ENCODE measurements at places on chromosomes 11 and 22.

DNA sequence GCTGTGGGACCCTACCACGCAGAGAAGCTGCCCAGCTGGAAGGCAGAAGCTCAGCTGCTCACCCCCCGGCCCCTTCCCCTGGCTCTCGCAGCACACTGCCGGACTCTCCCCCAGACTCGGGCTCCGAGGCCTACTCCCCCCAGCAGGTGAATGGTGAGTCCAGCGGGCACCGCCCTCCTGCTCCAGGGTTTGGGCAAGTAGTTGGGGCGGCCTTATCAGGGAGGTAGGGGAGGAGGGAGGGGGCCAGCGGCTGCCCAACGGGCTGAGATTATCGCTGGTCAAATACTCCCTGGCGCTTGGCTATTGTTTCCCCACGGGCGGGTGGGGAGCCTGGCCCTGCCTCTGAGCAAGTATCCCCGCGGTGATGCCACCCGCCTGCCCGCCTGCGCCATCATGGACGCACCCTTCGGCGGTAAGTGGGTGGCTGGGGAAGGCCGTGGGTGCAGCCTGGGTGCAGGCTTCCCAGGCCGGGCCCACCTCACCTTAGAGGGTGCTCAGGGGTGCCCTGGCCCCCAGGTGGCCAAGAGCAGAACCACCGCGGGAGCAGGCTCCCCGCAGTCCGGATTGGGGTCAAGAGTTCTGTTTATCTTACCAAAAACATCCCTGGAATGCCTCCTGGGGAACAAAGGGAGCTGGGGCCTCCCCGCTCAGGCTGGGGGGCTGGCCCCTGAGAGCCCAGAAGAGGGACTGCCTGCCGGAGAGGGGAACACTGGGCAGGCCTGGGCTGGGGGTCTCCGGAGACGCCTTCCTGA is 16.9 kb downstream of the MYRF start:
- no peak for DNase-seq

DNA sequence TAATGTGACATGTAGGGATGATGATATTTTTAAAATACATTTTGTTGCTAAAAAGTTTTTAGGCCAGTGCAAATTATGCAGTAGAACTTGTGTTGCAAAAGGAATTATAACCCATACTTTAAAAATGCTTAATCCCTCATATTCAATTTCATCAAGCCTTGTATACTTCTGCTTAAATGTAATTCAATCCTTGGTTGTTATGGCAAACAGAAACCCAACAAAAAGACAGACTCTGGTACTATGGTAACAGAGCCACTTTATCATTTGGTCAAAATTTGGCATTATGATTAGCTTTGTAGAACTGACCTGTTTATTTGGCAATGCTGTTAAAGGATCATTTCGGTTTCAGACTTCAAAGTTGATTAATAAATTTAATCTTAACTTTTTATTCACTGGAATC is 284.8 kb downstream of the TMEM135 start:
- DNase-seq = no peak

GRCh38 chr22:39529487-39529851 is 3.1 kb downstream of the RPS19BP1 start:
- no peak for DNase-seq

DNA sequence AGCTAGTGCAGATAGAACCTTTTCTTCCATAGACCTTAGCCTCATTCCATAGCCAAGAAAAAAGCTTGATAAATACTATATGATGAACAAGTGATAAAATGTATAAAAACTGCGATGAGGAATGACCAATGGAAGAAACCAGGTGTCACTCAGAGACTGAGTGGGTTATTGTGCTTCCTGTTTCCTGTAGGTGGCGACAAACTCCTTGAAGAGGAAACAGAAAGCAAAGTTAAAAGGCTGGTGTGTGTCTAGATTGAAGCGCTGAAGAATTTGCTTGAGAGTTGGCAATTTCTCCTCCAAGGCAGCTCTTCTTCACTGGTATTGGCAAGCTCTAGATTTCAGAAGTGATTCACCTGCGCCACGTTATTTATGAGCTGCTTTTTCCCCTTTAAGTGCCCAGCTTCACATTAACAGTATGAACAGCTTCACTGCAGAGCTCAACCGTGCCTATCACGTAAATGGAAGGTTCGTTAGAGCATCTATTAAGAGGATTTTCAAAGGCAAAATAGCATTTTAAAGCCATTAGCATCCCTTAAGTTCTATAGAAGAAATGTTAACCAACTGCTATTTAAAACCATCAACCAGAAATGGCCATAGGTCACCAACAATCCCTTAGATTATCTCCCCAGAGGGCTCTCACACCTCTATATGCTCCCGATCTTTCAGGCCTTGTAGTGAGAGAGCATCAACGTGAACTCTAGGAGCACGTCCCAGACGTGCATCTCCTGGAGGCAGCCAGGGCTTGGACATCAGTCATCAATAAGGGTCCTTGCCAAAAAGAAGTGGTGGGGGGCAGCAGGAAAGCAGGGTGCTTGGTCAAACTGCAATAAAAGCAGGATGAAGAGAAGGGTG is 179.4 kb downstream of the CADM1 start:
- DNase-seq = peak; percentile 50

- no peak for DNase-seq
Measured at GRCh38 chr11:131561501-131561900, 191.1 kb downstream of the NTM start.

- no peak for DNase-seq
Measured at GRCh38 chr11:73983741-73984538, 1.3 kb upstream of the UCP2 start.

GRCh38 chr22:22811016-22812009 is 76.3 kb upstream of the IGLL5 start:
- no peak for DNase-seq

DNA sequence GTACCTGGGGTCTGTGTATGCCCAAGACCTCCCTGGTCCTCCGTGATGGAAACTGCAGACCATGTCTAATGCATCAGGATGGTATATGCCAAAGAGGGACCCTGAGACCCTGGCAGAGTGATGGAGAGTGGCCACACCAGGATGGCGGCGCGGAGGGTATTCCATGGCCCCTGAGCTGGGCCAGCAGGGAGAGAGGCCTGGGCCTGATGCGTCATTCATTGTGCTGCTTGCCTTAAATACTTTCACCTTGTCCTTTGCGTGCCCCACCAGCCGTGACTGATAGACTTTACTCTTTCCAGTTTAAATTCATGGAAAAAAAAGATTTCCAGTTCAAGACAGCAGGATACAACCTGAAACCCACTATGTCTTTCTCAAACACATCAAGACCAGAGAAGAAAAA is 5.6 kb upstream of the NDUFV1 start:
- no peak for DNase-seq

DNA sequence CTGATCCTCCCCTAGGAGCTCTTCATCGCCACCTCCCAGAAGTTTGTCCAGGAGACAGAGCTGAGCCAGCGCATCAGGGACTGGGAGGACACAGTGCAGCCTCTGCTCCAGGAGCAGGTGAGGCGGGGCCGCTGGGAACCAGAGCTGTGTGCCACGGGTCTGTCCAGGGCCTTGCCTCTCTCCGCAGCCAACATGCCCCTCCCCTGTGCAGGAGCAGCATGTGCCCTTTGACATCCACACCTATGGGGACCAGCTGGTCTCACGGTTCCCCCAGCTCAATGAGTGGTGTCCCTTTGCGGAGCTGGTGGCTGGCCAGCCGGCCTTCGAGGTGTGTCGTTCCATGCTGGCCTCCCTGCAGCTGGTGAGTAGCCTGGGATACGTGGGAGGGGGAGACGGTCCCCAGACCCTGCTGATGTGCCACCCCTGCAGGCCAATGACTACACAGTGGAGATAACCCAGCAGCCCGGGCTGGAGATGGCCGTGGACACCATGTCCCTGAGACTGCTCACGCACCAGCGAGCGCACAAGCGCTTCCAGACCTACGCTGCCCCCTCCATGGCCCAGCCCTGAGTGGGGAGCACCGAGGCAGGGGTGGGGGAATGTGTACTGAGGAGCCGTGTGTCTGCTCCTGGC is 2.5 kb downstream of the SCO2 start:
- no peak for DNase-seq

Measured in putamen (tissue), 1 donor.